ENCODE measurements at places on chromosomes 3 and 15.

GRCh38 chr3:169650503-169650902 is 13.0 kb downstream of the MECOM start:
- DNase-seq, result no peak

DNA sequence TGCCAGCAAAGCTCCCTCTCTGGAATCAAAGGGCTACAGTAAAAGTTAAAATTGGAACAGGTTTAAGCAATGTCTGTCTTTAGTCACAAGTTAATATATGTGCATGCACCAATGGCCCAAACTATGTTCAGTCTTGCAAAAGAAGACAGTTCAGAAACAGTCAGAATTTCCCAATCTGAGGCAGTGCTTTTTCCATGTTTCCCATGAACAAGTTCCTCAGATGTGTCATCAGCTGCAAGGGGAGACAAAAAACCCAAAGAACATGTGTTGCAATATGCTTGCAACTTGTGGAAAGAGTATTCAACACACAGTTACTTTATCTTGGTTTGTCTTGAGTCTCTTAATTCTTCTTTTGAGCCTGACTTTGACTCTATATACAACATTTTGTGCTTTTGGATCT is 148.4 kb downstream of the USP13 start:
- no peak for DNase-seq

DNA sequence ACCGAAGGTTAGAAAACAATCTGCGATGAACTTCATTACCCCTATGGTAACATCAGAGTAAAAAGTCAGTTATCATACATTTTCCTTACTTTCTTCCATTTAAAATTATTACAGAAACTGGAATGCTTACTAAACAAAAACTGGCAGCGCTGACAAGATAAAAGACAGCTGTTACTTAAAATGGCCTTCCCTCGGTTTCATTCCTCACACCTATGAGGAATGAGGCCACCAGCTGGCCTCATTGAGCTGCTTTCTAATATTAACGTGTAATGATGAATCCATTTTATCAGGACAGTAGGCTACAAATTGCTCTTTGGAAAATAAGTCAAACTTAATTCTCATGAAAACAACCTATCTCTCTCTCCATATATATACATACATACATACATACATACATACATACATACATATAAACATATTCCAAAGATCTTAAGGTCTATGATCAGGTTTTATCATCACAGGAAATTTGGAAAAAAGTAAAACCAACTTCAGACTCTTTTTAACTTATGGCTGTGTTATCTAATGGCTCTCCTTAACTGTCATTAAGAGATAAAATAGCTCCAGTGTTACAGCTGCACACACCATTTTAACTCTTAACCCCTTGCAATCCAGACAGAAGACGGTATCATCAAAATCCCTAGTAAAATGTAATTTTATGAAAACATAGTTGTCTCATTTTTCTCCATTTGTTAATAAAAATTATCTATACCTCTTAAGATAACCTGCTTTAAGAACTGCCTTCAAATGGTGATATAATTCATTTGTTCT is 5.2 kb downstream of the CCNL1 start:
- DNase-seq, result no peak

GRCh38 chr15:46892621-46893160 is 824.6 kb upstream of the SEMA6D start:
- DNase-seq, result no peak

DNA sequence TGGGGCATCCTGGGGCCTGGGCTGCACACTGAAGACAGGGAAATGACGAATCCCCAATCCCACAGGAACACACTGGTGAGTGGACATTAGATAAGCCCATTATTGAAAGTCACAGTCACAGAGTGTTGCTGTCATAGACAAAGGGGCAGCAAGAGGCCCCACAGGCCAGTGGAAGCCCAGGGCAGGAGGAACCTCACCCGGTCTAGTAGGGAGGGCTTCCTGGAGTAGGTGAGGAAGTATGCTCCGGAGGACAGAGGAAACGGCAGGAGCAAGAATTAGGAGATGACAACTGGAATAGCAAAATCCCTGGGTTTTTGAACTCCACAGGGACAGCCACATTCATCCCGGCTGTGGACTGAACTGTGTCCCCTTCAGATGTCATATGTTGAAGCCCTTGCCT is 101.2 kb downstream of the TPRA1 start:
- no peak for DNase-seq

DNA sequence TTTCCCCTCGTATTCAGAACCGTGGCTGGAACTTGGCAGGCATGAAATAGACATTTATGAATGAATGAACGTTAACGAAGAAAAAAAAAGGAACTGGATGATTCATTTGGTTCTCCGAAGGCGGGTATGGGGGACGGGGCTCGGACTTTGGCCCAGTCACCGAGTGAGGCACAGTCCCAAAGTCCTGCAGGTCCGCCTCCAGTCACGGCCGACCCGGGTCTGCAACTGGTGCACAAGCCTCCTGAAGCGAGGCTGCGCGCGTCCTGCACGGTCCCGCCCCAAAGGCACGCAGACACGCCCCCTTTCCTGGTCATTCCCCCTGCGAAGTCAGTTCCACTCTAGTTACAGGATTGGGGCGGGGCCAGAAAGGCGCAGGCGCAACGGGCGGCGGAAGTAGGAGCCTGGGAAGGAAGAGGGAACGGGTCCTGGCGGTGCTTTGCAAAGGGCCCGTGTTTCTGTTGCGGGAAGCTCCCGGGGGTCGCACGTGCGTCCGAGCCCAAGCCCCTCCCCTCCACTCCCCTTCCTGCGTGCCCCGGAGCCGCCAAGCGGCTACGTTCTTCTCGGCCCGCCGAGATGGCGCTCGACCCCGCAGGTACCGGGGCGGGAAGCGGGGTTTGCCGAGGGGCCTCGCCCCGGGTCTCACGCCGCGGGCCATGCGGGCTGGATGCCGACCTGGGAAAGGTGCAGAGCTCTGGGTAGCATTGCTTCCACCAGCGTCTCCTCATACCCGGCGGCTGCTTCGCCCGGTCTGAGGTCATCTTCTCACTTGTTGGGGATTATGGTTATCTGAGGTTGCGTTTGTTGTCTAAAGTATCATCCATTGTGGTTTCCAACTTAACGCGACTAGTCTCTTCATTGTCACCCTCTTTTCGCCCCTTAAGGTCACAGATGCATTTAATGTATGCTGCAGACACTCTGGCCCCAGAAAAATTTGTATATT is at the start of gene CMC1:
CMC1 (plus strand) TSS at position 399 of the 940 bp plus-strand sequence; CDS start at position 574, 175 bp downstream.
- DNase-seq, result peak; percentile 100

- DNase-seq, result no peak
Observed at GRCh38 chr3:83457551-83457950, 1501.2 kb upstream of the CADM2 start.

- DNase-seq, result no peak
Observed at GRCh38 chr15:68630836-68631235, 52.0 kb downstream of the CORO2B start.

DNA sequence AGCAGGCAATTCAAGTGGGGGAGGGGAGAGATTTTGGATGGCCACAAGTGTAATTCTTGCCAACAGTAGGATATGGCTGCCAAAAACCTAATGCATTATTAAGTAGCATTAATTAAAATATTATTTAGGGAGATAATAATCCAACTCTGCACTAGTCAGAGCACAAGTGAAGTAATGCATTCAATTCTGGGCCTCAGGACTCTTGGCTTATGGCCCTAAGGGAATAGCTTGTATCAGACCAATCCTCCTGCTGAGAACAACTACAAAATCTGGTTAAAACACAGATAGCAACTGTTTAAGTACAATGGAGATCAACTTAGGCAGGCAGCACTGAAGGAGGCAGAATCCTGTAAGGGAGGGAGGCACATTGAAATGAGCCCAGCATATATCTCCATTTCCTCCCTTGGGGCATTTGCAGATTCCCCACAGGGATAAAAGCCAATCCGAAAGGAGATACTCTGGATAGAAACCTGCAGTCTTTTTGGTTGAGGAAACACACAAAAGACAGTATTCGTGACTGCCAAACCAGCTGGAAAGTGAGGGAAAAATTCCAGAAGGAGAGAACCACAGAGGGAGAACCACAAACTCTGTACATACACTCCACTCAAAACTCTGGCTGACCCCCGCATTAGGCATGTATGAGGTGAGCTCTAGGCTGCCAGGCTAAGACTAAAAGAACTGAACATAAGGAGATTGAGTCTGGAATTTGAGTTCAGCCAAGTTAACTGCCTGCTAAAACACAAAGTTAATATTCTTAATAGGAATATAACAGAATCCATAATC is 57.4 kb downstream of the ETFA start:
- no peak for DNase-seq

DNA sequence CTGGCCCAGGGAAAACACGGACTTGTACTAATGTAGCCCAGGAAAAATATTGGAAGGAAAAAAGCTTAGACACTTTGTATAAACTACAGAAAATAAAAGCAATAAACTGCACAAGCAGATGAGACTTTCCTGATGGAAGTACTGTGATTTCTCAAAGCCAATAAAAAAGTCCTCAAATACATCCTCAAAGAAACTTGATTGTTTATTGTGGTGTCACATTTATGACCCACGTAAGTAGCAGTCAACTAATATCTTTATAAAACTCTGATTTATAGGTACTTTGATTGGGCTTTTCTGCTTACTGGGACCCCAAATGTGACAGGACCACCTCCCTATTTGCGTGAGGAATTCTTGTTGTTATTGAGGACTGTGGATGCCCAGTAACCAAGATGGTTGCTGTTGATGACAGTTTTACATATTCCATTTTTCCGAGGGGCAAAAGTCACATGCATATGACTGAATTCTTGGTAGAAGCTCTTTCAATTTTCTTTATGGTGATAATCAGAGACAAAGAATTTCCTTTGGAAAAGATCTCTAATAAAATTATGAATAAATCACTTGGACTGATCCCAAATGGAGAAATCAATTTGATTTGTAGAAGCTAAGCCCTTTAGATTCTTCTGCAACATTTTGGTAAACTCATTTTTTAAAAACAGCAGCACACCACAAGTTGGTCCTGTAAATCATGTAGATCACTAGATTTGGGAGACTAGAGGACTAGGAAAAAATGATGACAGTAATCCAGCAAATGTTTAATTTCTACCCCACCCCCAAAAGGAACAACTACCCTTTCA is 159.0 kb upstream of the TSC22D2 start:
- no peak for DNase-seq

DNA sequence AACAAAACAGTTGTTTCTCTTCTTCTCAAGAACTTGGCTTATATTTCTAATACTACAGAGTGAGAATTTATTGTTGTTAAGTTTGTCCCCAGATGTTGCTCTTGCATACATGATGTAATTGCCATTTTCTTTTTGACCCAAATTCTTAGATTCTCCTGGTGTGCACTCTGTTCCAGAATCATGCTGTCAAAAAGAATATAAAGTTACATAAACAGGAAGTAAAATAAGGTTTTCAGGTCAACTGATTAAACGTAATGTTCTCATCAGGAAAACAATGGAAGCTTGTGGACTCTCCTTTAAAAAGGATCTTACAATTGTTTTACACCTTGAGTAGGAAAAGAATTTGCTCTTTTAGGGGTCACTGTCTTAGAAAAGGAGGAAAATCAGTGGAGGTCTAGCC is 121.8 kb downstream of the ADAM10 start:
- no peak for DNase-seq

GRCh38 chr3:184467171-184467570 is 87.3 kb downstream of the CHRD start:
- no peak for DNase-seq

DNA sequence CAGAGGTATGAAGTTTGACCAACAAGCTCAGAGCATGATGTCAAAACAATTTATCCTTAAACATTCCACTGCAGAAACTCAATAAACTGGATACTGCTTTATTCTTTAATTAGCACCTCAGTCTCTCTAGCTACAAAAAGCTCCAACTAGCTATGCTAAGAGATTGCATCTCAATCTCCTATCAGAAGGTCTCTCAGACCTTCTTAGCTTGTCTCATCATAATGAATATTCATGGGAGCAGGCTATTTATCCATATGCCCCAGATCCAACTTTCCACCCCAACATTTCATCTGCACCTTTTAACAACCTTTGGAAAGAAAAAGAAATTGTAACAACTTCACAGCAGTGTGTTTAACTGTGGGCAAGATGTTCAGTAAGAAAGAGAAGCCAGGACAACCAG is 11.3 kb upstream of the ZCWPW2 start:
- no peak for DNase-seq

- DNase-seq, result no peak
Observed at GRCh38 chr3:124850212-124850611, 37.0 kb downstream of the ITGB5 start.

DNA sequence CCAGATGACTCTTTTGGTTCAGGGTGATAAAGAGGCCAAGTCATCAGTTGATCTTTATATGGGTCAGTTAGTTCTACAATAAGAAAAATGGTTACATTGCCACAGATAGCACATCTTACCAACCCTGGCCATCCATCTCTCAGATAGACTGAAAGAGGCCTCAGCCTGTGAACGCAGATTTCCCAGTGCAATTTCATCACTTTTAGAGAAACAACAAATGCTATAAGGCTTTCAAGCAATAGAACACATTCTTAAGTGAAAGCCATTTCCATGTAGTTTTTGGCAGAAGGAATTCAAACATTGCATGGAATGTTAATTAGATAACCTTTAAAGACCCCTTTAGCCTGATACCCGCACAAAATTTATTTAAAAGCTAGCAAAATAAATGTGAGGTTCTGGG is 200.6 kb upstream of the ZBTB20 start:
- DNase-seq, result no peak

DNA sequence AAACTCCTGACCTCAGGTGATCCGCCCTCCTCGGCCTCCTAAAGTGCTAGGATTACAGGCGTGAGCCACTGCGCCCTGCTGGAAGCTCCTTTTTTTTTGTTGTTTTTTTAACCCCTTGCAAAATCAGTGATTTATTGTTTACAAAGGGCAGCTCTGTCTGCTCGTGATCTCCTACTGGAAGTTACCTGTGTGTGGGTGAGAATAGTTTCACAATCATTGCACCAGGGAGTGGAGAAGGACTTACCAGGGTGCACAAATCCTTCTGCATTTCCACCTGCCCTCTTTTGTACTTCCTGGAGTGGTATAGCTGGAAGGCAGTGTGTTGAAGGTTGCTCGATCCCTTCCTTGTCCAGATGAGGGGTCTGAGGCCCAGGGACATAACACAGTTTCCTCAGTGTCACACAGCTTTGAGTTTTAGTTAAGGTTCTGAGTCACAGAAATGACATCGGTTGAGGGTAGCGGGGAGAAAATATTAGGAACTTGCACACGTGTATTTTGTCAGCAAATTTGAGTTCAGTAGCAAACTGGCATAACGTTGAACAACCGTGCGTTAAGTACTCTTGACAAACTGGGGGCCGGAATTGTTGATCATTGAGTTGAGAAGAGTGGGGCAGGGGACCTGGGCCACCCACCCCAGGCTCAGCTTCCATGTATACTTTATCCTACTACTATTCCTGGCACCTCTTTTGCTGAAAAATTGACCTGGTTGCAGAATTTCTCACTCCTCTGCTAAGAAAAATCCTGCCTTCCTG is 11.3 kb upstream of the TRAK1 start:
- no peak for DNase-seq

DNA sequence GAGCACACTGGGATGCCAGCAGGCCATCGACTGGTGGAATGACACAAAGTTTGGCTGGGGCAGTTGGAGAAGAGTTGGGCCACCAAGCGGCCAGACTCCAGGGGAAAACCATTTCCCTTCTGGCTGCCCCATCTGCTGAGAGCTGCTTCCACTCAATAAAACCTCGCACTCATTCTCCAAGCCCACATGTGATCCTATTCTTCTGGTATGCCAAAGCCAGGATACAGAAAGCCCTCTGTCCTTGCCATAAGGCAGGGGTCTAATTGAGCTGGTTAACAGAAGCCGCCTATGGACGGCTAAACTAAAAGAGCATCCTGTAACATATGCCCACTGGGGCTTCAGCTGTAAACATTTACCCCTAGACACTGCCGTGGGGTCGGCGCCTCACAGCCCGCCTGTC is 55.1 kb downstream of the NKIRAS1 start:
- no peak for DNase-seq

- DNase-seq, result no peak
Observed at GRCh38 chr3:115517457-115518050, 105.8 kb upstream of the GAP43 start.

GRCh38 chr3:174862666-174863065 is 3.5 kb downstream of the NAALADL2 start:
- no peak for DNase-seq
